ENCODE measurements at places on chromosomes 7 and 10. TPM values are rescaled to one million over a fixed set of nuclear protein-coding genes. Genes with fewer than 3 reads are reported as not detected.

ATP6V0A4 gene
- total RNA-seq, result not detected

DNA sequence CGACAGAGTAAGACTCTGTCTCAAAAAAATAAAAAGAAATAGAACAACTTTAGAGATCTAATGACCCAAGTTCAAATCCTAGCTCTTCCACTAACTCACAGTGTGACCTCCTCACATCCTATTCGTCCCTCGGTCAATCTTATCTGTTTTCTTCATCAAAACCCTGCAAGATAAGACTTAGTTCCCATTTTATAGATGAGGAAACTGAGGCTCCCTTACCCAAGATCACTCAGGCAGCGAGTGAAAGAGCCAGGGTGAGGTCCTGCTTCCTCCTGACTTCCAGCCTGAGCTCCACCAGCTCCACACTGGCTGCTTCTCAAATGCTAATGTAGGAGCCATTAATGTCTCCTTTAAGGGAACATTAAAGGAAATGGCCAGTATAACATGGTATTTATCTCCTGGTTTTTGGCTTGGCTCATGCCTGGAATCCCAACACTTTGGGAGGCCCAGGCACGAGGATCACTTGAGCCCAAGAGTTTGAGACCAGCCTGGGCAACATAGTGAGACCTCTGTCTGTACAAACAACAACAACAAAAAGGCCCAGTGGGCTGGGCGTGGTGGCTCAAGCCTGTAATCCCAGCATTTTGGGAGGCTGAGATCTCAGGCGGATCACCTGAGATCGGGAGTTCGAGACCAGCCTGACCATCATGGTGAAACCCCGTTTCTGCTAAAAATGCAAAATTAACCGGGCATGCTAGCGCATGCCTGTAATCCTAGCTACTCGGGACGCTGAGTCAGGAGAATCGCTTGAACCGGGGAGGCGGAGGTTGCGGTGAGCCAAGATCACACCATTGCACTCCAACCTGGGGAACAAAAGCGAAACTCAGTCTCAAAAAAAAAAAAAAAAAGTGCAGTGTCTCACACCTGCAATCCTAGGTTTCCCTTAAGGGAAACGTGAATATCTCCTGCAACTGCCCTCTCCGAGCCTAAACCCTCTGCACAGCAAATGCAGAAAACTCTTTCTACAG, 3.4 kb upstream of the RHBDD2 start:
- DNase-seq, result no peak

SFRP5 gene
- not detected for total RNA-seq

CTAGE4 gene
- total RNA-seq, result 0.84 TPM

- DNase-seq, result no peak
Measured at GRCh38 chr10:80133206-80133605, 676 bp downstream of the PLAC9 start.

GRCh38 chr7:8391353-8392062, 41.9 kb upstream of the NXPH1 start:
- DNase-seq, result no peak

DNA sequence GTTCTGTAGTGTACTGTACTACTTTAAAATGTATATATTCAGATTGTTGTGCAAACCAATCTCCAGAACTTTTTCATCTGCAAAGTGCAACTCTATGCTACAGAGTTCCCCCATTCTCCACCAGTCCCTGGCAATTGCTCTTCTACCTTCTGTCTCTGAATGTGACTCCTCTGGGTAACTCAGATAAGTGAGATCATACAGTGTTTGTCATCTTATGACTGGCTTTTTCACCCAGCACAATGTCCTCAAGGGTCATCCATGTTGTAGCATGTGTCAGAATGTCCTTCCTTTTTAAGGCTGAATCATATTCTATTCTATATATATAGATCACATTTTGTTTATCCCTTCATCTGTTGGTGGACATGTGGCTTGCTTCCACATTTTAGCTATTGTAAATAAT, 10.8 kb downstream of the SLIT1 start:
- DNase-seq, result no peak

SPDYE8 gene
- not detected for total RNA-seq

FZD8 gene
- 26.5 TPM for total RNA-seq

RPEL1 gene
- total RNA-seq, result not detected

DNA sequence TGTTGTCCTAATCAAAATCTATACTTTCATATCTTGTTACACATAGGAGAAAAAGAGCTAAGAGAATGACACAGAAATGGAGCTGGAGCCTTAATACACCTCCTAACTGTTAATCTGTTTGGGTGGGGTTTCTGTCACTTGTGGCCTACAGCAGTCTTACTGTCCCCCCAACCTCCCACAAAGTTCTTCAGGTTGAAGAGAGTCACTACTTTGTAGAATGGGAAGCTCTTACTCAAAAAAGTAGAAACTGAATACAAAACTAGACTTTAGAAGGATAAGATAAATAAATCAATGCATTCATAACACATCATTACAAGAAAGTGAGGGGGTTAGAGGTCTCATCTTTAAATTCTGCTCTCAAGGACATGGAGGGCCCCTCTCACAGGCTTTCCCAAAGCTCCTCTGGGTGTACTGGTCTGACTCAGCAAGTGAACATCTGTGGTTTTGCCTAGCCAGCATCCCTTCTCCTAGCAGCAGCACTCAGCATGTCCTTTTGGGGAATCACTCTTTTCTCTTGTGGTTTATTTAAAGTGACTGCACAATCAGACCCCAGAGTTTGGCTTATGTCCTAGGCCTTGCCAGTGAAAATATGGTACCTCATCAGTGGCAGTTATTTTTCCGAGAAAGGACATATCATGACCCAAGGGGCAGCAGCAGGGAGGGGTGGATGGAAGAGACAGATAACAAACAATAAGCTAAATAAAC, 2.0 kb upstream of the BLVRA start:
- no peak for DNase-seq

ZNF239 gene
- total RNA-seq, result 4.7 TPM

DNA sequence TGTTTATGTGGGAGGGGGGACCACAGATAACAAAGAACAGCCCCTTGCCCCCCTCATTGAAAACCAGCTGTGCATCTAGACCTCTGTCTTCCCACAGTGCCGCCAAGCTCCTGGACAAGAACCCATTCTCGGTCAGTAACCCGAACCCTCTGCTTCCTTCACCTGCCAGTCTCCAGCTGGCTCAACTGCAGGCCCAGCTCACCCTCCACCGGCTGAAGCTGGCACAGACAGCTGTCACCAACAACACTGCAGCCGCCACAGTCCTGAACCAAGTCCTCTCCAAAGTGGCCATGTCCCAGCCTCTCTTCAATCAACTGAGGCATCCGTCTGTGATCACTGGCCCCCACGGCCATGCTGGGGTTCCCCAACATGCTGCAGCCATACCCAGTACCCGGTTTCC, 91.0 kb upstream of the PDCD4 start:
- no peak for DNase-seq

SCIN gene
- total RNA-seq, result 18.8 TPM

CNTNAP2 gene
- total RNA-seq, result not detected

GPR15LG gene
- total RNA-seq, result not detected

PON2 gene
- 105 TPM for total RNA-seq

WEE2 gene
- not detected for total RNA-seq

GRCh38 chr7:125605241-125605640, 675.6 kb upstream of the POT1 start:
- DNase-seq, result peak; percentile 18

DNA sequence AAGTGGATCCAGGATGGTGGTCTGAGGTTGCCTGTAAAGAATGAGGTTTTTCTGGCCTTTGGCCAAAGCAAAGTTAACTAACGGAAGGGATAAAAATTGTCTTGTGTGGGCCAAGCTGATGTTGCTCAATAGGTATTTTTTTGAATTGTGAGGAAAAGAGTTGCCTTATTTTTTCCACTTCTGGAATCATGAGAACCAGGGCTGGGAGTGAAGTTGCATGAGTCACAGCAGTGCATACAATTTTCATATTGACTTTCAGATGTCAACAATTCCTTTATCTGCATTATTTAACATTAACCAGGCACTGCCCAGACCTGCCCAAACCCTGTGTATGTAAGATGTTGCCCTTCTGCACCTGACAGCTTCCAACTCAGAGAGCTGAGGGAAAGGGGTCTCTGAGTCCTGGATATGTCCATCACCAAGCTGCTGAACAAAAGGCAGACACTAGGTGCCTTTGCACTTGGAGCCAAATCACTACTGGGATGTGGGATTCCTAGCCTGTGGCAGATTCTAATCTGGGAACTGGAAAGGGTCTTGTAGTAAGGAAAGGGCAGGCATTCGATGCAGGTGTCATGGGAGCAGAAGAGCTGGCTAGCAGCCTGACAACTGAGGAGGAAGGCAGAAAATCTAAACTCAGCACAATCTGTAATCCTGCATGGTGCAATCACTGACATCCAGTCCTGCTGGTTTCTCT, 52.3 kb upstream of the SLC35B4 start:
- peak; percentile 48 for DNase-seq

SYT15 gene
- not detected for total RNA-seq

DNA sequence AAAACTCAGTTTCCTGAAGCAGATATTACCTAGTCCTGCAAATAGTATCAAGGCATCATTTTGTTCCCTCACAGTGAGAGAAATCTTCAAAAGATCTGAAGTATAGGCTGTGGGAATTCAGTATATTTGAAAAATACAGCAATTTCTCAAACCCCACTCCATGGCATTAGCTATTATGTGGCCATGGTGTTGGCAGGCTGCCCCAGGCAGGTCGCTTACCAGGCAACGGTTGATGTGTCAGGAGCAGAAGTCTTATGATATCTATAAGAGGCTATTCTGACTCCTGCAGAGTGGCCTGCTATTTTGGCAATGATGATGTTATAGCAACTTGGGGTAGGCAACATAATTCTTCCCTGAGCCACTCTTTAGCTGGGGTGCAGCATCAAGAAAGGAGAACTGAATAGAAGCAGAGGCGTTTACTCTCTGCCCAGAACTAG, 187.9 kb downstream of the PLXDC2 start:
- no peak for DNase-seq

GRCh38 chr7:47884675-47885074, 63.6 kb downstream of the PKD1L1 start:
- DNase-seq, result no peak

ECHDC3 gene
- 36.8 TPM for total RNA-seq

DNA sequence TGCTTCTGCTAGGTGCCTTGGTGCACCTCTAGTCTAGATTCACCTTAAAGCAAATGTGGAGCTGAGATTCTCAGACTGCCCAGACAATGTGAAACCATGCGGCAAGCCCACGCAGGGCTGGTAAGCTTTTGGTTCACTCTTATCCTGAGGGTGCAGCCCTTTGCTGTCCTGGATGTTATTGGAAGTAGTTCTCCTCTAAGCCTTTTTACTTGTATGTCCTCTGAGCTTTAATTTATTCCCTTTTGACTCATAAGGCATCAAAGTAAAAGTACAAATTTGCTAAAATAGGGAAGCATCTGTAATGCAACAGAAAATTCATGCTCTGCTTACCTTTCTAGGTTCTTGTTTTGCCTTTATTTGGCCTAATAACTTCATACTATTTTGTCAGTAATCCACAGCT, 186.8 kb downstream of the MACC1 start:
- DNase-seq, result no peak

GRCh38 chr10:11285171-11285570, 267.5 kb downstream of the CELF2 start:
- DNase-seq, result peak; percentile 12

PAPOLB gene
- total RNA-seq, result not detected

GRCh38 chr7:105806592-105807447, 69.6 kb downstream of the ATXN7L1 start:
- DNase-seq, result peak; percentile 21

- no peak for DNase-seq
Measured at GRCh38 chr10:107072786-107073185, 91.7 kb downstream of the SORCS1 start.

- no peak for DNase-seq
Measured at GRCh38 chr7:153084278-153084677, 324.7 kb downstream of the ACTR3B start.

DPCD gene
- 72.6 TPM for total RNA-seq

DNA sequence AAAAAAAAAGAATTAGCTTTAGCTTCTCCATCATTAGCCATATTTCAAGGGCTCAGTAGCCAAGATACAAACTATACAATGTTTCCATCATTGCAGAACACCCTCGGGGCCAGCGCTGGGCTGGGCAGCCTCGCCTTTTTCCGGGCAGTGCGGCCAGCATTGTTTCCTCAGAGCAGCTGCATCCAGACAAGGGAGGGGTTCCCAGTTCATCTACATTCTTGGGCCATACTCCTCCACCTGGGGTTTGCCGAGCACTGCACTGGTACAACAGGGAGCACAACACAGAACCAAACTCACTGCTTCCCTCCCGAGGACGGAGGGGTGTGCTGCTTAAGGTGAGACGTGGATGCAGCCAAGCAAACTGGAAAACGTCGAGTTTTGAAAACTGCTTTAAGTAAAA, 2.4 kb upstream of the PKD1L1 start:
- DNase-seq, result no peak

GRCh38 chr7:54477083-54477482, 65.1 kb upstream of the VSTM2A start:
- DNase-seq, result no peak

- DNase-seq, result no peak
Measured at GRCh38 chr10:125154529-125154928, 5.8 kb downstream of the CTBP2 start.

ACBD7 gene
- 7.5 TPM for total RNA-seq

- no peak for DNase-seq
Measured at GRCh38 chr10:61486251-61486650, 33.1 kb upstream of the TMEM26 start.

DNA sequence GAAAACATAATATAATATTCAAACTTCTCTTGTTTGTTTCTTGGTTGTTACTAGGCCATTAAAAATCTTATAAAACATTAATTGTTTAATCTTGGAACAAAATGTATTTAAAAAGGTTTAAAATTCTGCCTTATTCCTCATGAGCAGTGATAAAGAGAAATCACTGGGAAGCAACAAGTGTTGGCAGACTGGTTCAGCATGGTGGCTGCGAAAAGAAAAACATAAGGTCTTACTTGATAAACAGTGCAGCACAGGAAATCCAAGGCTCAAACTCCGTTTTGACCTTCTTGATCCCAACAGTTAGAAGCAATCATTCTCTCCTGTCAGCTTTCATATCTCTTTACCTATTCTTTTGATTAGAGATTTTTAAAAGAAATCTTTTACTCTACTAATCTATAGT, 530.8 kb downstream of the CNTNAP2 start:
- DNase-seq, result no peak

DNA sequence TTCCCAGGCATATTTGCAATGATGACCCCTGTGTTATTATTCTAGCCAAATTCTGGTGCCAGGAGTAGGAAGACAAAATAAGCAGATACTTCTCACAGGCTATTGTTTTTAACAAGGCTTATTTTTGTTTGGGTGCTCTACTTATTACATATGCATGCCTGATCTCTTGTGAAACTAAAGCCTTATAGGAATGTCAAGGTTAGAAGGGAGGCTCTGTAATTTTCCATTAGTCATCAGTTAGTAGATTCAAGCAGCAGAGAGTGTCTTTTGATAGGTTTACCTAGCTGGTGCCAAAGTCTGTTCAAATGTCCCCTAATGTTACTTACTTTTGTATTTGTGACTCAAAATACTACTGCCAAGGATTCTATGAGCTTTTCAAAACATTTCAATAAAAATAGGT, 11.7 kb upstream of the TMEM106B start:
- peak; percentile 58 for DNase-seq

COL28A1 gene
- total RNA-seq, result 0.84 TPM

HMX2 gene
- not detected for total RNA-seq

NUDCD3 gene
- total RNA-seq, result 30.3 TPM

All from Caki2 (cell line).